Liver (tissue), 10 donors: ENCODE measurements at places on chromosomes 16 and 17. TPM values are rescaled to one million over a fixed set of nuclear protein-coding genes. Genes with fewer than 3 reads are reported as not detected.

Gene MMD
- 18.7 TPM for total RNA-seq

Gene DBNDD1
- total RNA-seq, result 0.50 TPM

Gene CCDC78
- total RNA-seq, result 0.08 TPM

Gene CDH1
- total RNA-seq, result 69.3 TPM

Gene PRCD
- total RNA-seq, result 1.0 TPM

Gene TMEM238L
- 4.2 TPM for total RNA-seq

Gene SOX9
- total RNA-seq, result 0.84 TPM

Gene GRAPL
- total RNA-seq, result 4.5 TPM

- no peak for DNase-seq
These were observed 1.8 kb upstream of the SHISA9 start for GRCh38 chr16:12899529-12900143.

- DNase-seq, result no peak
These were observed 53.7 kb downstream of the BAHCC1 start for GRCh38 chr17:81448950-81449349.

GRCh38 chr17:6454495-6455320, 10.5 kb downstream of the PIMREG start:
- DNase-seq, result no peak

DNA sequence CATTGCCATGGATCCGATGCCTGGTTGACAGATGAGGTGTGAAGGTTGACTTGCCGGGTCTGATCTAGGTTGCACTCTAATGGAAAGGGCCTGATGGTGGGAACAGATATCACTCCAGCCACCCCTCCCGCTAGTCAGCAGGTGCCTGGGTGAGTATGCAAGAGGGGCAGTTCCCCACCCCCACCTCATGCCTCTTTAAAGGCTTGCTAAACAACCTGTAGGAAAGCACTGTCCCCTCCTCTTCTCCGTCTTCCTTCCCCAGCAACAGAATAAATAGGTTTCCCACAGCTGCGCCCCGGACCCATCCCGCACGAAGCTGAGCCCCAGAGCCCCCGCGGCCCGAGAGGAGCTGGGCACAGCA, 746 bp upstream of the TMEM132E start:
- no peak for DNase-seq

DNA sequence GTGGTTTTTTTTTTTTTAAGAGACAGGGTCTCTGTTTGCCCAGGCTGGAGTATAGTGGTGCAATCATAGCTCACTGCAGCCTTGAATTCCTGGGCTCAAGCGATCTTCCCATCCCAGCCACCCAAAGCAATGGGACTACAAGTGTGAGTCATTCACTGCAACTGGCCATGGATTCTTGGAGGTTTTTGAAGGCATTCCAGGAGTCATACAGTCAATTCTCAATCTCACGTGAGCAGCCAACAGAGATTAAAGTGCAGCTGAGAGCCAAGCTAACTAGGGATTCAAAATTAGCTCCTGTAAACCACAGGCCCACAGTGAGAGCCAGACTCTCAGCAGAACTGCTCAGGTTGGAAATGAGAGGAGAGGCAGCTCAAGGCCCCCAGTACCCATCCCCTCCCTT, 30.2 kb downstream of the XPO6 start:
- no peak for DNase-seq

DNA sequence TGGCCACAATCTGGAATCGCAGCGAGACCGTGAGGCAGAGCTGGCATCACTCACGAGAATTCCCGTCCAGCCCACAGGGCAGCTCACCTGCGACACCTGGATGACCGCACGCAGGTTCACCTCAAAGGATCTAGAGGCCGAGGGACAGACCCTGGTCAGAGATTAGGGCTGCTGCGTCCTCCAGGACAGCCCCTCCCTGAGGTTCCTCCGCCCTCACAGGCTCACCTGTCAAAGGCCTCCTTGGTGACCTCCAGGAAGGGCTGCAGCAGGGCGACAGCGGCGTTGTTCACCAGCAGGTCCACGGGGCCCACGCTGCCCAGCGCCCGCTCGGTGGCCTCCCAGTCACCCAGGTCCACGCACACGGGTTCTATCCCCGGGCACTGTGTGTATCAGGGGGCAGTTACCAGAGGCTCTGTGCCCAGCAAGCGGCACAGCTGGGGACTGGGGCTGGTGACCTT, 834 bp downstream of the DCXR start:
- DNase-seq, result no peak

DNA sequence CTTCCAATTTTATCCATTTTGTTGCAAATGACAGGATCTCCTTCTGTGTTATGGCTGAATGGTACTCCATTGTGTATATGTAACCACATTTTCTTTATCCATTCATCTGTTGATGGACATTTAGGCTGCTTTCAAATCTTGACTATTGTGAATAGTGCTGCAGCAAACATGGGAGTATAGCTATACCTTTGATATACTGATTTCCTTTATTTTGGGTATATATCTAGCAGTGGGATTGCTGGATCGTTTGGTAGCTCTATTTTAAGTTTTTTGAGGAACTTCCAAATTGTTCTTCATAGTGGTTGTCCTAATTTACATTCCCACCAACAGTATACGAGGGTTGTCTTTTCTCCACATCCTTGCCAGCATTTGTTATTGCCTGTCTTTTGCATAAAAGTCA, 67.8 kb downstream of the BRIP1 start:
- DNase-seq, result no peak

GRCh38 chr17:57986841-57987580, 1.0 kb downstream of the VEZF1 start:
- peak; percentile 43 for DNase-seq

DNA sequence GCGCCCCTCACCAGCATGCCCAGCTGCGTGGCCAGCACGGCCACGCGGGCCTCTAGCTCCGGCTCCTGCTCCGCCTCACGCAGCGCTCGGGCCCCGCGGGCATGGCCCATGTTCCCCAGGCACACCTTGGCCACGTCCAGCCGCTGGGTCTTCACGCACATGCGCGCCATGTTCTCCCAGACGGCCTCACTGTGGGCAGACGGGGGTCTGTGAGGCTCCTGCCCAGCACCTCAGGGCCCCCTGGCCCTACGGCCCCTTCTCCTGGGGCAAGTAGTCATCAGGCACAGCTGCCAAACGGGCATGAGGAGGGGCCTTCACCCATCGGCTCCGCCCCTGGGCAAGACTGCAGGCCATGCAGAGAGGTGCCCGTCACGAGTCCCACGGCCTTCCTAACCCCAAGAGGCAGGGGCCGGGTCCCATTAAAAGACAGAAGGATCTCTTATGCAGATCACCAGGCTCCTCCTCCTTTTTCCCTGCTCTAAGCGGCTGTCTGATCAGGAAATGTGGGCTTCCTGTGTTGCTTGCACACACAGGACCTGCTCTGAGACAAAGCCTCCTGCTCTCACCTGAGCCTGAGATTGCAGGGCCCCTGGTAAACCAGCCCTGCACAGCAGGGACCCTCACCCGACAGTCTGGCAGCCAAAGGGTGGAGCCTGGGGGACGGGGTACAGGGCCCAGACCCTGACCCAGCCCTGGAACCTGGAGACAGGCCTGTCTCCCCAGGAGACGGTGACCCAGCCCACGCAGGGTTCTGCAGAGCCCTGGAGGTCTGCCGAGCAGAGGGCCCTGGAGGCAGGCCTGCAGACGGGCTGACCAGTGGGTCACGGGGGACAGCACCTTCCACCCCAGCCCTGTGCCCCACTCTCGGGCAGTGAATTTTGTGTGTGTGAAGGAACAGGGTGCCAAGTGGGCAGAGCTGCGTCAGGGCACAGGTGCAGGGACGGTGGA, 6.6 kb upstream of the TMEM204 start:
- DNase-seq, result no peak

GRCh38 chr17:57106107-57106835, 21.2 kb downstream of the AKAP1 start:
- DNase-seq, result no peak

DNA sequence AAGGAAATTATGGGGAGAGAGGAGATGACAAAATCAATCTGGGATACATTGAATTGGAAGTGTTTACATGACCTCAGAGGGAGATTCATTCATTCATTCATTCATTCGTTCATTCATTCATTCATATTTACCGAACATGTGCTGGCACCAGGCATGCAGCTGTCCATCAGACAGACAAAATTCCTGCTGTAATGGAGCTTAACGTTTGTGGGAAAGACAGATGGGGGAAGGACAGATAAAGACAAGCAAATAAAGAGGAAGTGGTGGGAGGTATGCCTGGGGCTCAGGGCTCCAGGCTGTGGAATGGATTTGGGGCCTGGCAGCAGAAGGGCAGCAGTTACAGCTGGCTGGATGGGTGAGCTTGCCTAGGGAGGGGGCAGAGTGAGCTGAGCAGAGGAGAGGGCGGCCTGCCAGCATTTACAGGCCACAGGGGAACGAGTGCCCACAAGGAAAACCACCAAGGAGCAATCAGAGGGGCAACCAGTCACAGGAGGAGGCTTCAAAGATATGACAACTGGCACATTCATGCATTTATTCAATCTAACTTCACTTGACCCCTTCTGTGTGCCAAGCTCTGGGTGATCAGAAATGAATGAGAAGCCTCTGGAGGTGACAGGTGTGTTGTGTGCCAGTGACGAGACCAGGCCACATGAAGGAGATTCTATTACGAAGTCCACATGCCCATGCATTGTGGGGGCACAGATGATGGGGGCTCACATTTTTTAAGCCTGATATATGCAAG, 48.5 kb downstream of the ARHGAP27 start:
- no peak for DNase-seq

GRCh38 chr17:76419576-76420260, 33.2 kb downstream of the UBE2O start:
- DNase-seq, result no peak

GRCh38 chr16:17358846-17359245, 111.9 kb downstream of the XYLT1 start:
- DNase-seq, result no peak

DNA sequence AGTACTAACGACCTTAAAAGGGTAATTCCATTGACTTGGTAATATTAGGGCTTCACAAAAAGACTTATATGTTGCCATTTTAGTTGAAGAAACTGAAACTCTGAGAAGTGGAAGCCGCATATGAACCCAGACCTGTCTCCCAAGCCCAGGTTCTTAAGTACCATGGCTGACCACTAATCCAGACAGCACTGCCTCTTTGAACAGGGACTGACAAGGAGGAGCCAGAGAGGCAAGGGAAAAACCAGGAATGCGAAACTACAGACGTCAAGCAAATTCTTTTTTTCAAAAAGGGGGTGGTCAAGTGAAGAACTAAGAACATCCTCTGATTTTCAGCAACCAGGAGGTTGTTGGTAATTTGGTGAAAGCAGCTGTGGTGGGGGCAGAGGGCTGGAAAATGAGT, 15.2 kb downstream of the CYB5D1 start:
- no peak for DNase-seq

DNA sequence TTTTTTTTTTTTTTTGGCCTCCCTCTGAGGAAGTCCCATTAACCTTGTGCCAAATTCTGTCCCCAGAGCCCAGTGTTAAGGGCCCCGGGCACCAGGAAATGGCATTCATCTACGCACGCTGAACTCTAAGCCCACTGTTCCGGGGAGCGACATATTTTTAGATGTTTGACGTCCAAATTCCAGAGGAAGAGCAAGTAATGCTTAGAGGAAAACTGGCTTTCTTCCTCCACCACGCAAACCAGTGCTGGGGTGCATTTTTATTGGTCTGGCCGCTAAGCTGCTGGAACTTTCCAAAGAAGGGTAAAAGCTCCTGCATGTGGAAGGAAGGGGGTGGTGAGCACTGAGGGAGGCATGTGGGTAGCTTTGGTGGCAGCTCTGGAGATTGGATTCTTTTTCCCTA, 8.3 kb downstream of the WFDC1 start:
- no peak for DNase-seq

GRCh38 chr16:3152027-3152276, 17.1 kb downstream of the ZNF213 start:
- no peak for DNase-seq

GRCh38 chr16:27381236-27381635, 20.7 kb upstream of the IL21R start:
- no peak for DNase-seq

- DNase-seq, result no peak
These were observed 3.4 kb downstream of the CACNA1H start for GRCh38 chr16:1156055-1156982.

DNA sequence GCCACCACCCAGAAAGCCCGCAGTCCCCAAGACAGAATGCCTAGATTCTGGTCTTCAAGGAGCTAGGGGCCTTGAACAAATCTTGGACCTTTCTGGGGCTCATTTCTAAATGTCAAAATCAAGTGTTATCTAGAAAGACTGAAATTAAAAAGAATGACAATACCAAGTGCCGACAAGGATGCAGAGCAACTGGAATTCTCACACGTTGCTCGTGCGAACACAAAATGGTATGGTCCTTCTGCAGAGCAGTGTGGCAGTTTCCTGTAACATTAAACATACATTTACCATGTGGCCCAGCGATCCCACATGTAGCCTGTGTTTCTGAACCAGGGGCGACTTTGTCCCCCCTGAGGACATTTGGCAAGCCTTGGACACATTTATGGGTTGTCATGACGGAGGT, 137.9 kb downstream of the GAS7 start:
- no peak for DNase-seq

DNA sequence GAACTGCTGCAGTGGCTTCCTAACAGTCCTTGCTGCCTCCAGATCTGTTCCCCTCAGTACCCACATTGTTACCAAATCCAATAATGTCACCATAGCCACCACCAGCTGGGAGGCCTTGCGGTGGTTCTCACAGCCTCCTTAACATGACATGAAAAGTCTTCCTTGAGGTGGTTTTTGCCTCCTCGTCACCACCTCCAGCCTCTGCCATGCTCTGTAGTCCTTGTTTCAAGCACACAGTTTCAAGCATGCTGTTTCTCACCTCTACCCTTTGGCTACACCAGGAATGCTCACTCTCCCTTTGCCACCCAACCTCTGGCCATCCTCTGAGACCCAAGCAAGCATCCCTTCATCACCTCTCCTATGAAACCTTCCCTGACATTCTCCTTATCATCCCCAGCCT, 47.2 kb downstream of the DNAH9 start:
- DNase-seq, result no peak

GRCh38 chr17:72176951-72177660, 56.3 kb downstream of the SOX9 start:
- DNase-seq, result no peak
